ENCODE measurements at places on chromosomes 6 and 20.

DNA sequence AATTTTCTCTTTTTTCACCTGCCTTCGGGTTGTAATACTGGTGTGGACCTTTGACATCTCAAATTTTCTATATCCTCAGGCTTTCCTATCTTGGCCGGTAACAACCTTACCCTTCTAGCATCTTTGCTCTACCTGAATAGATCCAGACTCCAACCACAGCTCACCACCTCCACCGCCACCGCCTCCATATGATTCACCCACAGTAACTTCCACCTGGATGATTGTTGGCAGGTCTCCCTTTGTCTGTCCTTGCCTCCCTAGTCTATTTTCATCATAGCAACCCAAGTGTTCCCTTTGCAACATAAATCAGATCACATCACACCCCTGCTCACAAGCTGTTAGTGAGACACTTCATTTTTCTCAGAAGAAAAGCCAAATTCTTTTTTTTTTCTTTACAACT is 525.8 kb upstream of the POU3F2 start:
- no peak for DNase-seq

DNA sequence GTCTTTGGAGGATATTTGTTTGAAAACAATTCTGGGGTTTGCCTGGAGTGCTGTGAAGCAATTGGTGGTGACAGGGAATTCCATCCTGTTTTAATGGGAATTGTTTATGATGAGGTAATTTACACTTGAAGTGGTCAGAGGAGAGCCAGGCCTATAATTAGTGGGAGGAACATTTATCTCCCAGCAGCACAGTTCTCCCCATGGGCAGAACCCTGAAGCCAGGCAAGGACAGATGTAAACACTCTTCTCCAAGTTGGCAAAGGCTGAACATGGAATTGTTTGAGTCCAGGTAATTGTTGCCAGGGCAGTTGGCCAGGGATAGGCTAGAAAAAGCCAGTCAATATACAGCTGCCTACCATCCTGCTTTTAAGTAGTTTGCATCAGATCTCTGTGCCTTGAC is 789.7 kb downstream of the FRK start:
- DNase-seq, result no peak

DNA sequence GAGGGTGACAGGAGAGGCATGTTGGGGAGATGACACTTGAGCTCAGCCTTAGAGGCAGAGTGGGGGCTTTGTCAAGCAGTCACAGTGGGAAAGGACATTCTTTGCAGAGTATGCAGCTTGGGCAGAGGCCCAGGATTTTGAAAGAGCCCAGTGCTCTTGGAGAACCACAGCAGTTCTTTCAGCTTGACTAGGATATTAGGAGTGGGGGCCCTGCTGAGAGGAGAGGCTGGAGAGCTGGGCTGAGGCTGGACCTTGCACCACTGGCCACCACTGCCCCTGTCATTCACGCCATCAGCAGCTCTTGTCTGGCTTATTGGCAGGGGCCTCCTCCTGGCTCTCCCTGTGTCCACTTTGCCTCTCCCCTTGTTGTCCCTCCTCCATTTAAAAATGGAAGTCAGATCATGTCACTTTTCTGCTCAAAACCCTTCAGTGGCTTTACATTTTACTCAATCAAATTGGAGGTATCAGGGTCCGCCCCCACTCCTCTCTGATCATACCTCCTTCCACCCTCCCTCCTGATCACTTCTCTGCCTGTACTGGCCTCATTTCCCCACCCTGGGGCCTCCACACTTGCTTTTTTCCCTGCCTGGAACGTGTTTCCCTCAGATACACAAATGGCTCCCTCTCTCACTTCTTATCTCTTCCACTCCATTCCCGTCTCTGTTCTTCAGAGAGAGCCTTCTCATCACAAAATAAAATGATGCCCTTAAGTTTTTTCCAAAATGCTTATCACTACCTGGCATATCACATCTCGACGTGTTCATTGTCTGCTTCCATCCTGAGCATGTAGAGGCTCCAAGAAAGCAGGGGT is 10.5 kb downstream of the MANBAL start:
- DNase-seq, result no peak

DNA sequence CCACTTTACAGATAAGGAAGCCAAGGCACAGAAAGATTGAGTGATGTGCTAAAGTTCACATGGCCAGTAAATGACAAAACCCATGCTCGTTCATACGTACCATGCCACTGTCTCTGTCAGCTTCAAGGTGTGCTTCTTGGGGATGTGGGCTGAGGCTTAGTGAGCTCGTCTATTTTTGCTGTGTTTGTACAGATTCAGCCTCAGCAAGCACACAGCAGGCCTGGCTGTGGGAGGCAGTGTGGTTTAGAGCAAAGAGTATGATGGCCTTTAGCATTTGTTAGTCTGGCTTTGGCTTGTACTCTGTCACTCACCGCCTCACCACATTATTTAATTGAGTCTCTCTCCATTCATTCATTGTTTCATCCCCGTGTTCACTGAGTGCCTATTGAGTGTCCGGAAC is 55.3 kb downstream of the BMP6 start:
- no peak for DNase-seq

- DNase-seq, result no peak
Measured at GRCh38 chr20:59786801-59787537, 146.5 kb downstream of the SYCP2 start.

DNA sequence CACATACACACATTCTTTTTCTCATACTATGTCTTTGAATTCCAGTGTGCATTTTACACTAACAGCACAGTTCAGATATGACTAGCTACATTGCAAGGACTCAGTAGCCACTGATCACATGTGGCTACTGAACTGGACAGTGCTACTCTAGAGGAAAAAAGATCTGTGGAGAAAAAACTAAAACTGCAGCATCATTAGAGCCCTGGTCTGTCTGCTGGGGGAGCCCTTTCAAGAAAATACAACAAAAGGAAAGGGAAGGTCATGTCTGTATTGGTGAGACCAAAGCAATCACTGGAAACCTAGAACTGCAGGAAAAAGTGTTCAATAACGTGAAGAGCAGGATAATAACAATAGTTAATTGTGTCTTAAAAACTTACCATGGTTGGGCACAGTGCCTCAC is 132.3 kb upstream of the JARID2 start:
- no peak for DNase-seq

DNA sequence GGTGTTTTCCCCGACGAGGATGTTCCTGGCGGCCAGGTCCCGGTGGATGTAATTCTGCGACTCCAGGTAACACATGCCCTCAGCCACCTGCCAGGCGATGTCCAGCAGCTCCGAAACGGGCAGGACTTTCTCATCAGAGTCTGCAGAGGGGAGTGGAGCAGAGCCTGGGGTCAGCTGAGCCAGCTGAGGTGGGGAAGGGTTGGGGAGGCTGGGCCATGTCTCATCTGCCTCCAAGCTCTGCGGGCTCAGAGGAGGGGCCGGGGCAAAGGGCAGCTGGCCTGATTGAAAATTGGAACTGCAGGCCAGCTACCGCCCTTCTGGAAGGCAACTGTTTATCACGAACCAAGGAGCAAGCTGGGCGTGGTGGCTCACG is 6.4 kb downstream of the PTK6 start:
- no peak for DNase-seq

GRCh38 chr6:42899871-42900270 is 16.0 kb upstream of the PTCRA start:
- no peak for DNase-seq
